Heart left ventricle (tissue), 16 donors: ENCODE measurements at places on chromosomes 11 and 22.

- H3K27ac ChIP-seq, result no peak overlapping the region
- peak; percentile 69 for DNase-seq
- H3K4me1 ChIP-seq, result peaks cover 29% of the 10 kb centered on the region
Observed at GRCh38 chr11:7571640-7572000, 57.8 kb downstream of the PPFIBP2 start.

DNA sequence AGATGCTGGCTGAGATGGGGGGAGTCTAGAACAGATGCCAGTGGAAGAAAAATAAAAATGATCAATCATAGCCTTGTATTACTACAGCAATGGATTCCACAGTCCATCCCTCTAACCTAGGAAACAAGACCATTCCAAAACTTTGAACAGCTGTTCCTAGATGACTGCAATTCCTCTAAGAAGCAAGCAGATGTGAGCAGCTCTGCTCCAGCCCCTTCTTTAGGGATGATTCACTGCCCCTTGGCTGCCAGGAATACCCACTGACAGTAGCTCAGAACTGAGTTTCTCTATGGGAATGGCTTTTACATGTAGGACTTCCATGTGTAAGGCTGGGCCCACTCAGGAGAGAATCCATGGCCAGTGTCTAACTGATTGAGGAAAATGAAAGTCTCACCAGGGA, 943.9 kb downstream of the OPCML start:
- no peaks in the 10 kb centered on the region for H3K4me1 ChIP-seq
- H3K27ac ChIP-seq, result no peak overlapping the region
- no peaks in the 10 kb centered on the region for H3K36me3 ChIP-seq
- no peak for DNase-seq
- no peaks in the 10 kb centered on the region for H3K27me3 ChIP-seq
- no peak overlapping the region for H3K4me3 ChIP-seq

DNA sequence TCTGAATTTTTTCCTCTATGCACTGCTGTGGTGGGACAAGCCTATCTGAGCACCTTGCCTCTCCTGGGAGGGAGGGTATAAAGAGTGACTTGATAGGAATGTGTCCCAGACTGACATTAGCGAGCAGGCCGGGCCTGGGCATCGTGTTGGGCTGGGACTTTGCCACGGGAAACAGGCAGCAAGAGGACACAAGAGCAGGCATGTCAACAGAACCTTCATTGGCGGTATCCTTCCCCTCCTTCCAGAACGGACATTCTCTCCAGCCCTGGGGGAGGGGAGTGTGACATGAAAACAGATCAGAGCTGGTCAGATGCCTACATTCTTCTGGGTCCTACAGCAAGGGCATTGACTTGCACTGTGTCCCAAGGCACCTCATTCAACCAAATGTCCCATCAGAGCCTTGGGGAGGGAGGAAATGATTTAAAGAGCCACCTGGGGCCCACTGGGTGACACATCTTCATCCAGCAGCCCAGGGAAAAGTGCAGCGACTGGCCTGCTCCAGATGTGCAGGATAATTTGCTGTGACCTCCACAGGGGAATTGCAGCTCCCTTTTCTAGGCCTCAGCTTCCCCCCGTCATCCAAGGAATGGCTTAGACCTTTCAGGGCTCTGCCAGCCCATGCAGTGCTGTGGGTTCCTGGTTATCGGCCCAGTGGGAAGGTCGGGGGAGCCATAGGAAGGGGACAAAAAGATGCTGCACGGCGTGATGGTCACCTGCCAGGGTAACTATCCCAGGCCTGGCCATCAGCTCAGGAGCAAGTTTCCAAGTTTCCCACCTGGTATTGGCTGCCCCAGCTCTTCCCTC, 21.8 kb upstream of the UVRAG start:
- no peak overlapping the region for H3K4me3 ChIP-seq
- H3K27ac ChIP-seq, result peak overlapping the region; percentile 48
- H3K27me3 ChIP-seq, result no peaks in the 10 kb centered on the region
- peak; percentile 76 for DNase-seq
- H3K4me1 ChIP-seq, result no peaks in the 10 kb centered on the region

DNA sequence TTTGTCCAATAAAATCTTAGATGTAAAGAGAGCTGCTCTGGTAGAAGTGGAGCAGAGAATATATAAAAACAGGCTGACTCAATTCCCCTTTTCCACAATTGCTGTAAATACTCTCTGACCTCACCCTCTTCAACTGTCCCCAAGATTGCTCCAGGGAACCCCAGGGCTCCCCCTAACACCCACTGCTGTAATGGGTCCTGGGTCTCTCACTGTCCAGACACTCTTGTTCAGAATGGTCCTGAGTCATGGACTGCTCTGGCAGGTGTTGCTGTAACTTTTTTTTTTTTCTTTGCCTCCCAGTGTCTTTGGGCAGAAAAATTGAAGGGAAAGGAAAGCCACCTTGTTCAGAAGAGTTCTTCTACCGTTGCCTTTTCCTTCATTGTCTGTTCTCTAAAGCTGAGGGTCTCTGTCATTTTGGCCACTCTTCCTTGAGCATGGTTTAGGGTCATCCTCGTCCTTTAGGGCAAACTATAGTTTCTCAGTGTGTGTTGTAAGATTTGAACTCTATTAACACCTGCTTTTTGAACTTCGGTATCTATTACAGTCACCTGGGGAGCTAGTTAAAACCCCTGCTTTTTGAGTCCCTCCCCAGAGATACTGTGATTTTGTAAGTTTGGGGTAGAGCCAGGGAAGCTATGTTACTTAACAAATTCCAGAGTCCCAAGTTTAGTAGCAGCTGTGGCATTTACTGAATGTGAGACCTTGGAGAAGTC, 209.5 kb downstream of the NAV2 start:
- H3K27ac ChIP-seq, result no peak overlapping the region
- peaks cover 14% of the 10 kb centered on the region for H3K4me1 ChIP-seq
- H3K27me3 ChIP-seq, result no peaks in the 10 kb centered on the region

GRCh38 chr11:37451903-37452302, 853.9 kb upstream of the RAG2 start:
- H3K4me3 ChIP-seq, result no peak overlapping the region
- no peaks in the 10 kb centered on the region for H3K36me3 ChIP-seq
- no peaks in the 10 kb centered on the region for H3K27me3 ChIP-seq
- H3K4me1 ChIP-seq, result no peaks in the 10 kb centered on the region

DNA sequence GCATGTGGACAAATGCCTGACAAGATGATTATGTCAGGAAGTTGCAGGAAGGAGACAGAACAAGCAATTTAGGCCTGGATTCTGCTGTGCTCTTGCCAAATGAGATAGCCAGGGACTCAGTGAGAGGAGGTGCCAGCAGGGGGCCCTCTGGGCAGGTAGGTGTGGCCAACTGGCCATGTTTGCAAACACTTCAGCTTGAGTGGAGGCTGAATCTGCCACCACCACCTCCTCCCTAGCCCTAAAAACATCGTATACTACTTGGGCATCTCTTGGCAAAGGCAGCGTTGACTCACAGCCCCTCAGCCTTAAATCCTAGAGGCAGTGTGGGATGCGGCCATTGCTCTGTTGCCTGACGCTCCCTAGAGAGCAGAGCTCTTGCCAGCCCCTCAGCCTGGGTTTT, 95.1 kb upstream of the PLET1 start:
- peaks cover 4% of the 10 kb centered on the region for H3K4me1 ChIP-seq
- no peaks in the 10 kb centered on the region for H3K36me3 ChIP-seq
- H3K27ac ChIP-seq, result no peak overlapping the region
- DNase-seq, result peak; percentile 25
- H3K4me3 ChIP-seq, result no peak overlapping the region
- H3K27me3 ChIP-seq, result no peaks in the 10 kb centered on the region

- peak overlapping the region; percentile 60 for H3K27ac ChIP-seq
- peaks cover 60% of the 10 kb centered on the region for H3K4me1 ChIP-seq
- no peaks in the 10 kb centered on the region for H3K27me3 ChIP-seq
- DNase-seq, result no peak
Observed at GRCh38 chr11:57792870-57793269, 31.3 kb downstream of the CTNND1 start.

DNA sequence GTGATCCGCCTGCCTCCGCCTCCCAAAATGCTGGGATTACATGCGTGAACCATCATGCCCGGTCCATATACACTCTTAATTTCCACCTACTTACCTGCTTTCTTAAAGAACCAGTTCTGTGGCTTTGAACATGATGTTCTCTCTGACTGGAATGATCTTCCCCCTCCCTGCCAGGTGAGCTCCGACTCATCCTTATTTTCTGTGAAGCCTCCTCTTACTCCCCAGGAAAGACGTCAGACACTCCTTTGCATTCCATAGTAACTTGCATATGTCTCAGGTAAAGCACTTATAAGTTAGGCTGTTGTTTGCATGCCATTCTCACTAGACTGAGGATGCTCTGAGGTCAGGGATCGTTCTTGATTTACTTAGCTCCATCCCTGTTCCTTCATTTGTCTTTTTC, 91.8 kb upstream of the RAB1B start:
- DNase-seq, result no peak
- no peak overlapping the region for H3K27ac ChIP-seq
- no peak overlapping the region for H3K4me3 ChIP-seq

GRCh38 chr11:81496601-81497000, 1237.1 kb downstream of the FAM181B start:
- no peak overlapping the region for H3K4me3 ChIP-seq
- H3K36me3 ChIP-seq, result no peaks in the 10 kb centered on the region
- no peak overlapping the region for H3K27ac ChIP-seq
- H3K27me3 ChIP-seq, result no peaks in the 10 kb centered on the region
- no peak for DNase-seq

- no peaks in the 10 kb centered on the region for H3K4me1 ChIP-seq
- H3K27me3 ChIP-seq, result no peaks in the 10 kb centered on the region
- no peak overlapping the region for H3K27ac ChIP-seq
- no peak overlapping the region for H3K4me3 ChIP-seq
- no peak for DNase-seq
Observed at GRCh38 chr11:94521684-94522083, 9.4 kb downstream of the C11orf97 start.

DNA sequence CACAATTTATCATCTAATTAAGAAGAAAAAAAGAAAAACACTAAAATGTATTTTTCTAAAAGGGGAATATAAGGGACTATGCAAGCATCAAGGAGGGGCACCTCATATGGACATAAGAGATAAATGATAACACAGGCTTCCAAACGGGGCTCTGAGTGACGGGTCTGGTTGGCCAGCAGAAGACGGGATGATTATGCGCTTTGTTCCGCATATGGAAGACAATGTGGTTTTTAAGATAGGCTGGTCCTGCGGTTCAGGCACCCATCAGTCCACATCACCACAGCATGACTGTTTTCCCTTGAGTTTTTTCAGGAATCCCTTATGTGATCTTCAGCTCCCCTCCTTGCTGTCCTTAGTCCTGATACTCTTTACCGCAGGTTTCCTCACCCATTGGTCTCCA, 404.6 kb downstream of the OPCML start:
- H3K27me3 ChIP-seq, result peaks cover 9% of the 10 kb centered on the region
- DNase-seq, result no peak
- no peaks in the 10 kb centered on the region for H3K4me1 ChIP-seq
- no peaks in the 10 kb centered on the region for H3K36me3 ChIP-seq

GRCh38 chr22:27459999-27460398, 341.6 kb downstream of the MN1 start:
- H3K4me3 ChIP-seq, result no peak overlapping the region
- H3K4me1 ChIP-seq, result no peaks in the 10 kb centered on the region
- H3K27ac ChIP-seq, result no peak overlapping the region
- no peak for DNase-seq
- H3K36me3 ChIP-seq, result no peaks in the 10 kb centered on the region
- H3K27me3 ChIP-seq, result no peaks in the 10 kb centered on the region

DNA sequence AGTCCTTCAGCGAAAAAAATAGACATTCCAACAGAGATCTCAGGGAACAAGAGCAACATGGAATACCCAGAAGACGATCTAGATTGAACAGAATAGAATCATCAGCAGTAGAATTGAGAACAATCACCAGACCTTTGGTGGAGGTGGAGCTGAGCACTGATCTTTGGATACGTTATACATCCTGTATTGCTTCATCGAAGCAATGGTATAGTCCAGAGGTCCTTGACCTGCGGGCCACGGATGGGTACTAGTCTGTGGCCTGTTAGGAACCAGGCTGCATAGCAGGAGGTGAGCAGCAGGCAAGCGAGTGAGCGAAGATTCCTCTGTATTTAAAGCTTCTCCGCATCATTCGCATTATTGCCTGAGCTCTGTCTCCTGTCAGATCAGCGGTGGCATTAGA, 17.6 kb downstream of the LRRC55 start:
- H3K4me1 ChIP-seq, result peaks cover 70% of the 10 kb centered on the region
- no peaks in the 10 kb centered on the region for H3K36me3 ChIP-seq
- DNase-seq, result no peak
- no peak overlapping the region for H3K4me3 ChIP-seq

DNA sequence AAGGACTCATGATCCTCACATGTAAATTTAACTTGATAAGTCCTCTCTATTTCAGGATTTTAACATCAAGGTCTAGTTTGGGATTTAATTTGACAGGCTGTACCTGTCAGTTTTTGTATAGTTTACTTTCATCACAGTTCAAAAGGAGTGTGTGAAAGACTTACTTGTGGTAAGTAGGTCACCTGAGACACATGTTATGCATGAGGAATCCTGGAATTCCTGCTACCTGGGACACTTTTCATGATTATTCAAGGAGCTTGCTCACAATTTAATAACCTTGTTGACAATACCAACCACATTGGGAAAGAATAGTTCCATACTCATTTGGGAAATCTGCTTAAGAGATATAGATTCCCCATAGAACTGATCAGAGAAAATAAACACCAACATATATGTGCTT, 15.8 kb upstream of the SLC36A4 start:
- no peak overlapping the region for H3K4me3 ChIP-seq
- no peaks in the 10 kb centered on the region for H3K4me1 ChIP-seq
- DNase-seq, result no peak
- no peaks in the 10 kb centered on the region for H3K27me3 ChIP-seq
- no peak overlapping the region for H3K27ac ChIP-seq

DNA sequence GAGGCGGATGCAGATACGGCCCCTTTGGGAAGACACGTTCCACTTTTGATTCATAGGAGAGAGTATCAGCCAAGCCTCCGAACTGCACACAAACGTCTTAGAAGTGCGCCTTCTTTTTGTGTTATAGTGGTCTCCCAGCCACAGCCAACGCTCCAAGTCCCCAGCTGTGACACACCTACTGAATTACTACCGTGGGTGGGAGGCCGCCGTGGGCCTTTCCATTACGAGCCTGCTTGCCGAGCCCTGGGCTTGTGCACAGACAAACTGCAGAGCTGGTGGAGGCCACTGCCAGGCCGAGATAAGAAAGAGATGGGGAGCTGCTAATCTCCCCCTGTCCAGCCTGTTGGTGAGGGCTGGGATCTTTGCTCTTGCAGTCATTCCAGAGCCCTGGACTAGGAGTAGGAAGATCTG, 761 bp downstream of the HMBS start:
- H3K36me3 ChIP-seq, result no peaks in the 10 kb centered on the region
- H3K27me3 ChIP-seq, result no peaks in the 10 kb centered on the region
- H3K4me1 ChIP-seq, result peaks cover 7% of the 10 kb centered on the region
